ENCODE measurements at places on chromosomes 4 and X.

DNA sequence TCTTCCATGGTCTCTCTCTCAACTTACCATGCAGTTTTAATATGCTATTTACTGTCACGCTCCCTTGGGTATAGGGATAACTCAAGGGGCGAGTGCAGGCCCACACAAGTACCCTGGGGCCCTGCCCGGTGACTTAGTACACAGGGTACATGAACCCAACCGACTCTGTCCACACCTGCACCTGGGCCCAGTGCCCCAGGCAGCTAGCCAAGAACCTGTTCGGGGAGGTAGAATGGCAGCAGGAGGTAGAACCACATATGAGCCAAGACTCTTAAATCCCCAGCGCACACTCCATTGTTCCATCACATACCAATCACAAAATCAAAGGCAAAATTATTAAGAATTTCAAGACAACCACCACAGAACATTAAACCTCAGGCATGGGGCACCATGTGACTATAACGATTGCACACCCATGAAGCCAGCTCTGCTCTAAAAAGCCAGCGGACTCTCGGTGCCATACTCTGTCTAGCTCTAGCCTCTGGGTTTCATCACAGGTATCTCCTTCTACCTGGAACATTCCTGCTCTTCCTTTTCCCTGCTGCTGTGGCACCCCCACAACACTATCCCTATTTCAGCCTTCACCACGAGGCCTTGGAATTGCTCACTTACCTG, 14.6 kb downstream of the PHF8 start:
- DNase-seq, result no peak

DNA sequence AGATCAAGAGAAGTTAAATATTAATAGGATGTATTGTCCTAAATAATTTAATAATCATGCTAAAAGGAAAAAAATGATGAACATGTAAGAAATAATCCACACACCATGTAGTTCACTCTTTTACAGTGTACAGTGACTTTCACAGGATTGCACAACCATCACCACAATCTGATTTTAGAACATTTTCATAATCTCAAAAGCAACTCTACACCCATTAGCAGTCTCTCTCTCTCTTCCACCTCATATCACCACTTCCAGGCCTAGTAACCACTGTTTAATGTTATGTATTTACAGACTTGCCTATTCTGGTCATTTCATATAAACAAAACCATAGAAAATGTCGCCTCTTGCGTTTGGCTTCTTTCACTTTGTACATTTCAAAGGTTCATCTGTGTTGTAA, 153.4 kb downstream of the FSTL5 start:
- no peak for DNase-seq

DNA sequence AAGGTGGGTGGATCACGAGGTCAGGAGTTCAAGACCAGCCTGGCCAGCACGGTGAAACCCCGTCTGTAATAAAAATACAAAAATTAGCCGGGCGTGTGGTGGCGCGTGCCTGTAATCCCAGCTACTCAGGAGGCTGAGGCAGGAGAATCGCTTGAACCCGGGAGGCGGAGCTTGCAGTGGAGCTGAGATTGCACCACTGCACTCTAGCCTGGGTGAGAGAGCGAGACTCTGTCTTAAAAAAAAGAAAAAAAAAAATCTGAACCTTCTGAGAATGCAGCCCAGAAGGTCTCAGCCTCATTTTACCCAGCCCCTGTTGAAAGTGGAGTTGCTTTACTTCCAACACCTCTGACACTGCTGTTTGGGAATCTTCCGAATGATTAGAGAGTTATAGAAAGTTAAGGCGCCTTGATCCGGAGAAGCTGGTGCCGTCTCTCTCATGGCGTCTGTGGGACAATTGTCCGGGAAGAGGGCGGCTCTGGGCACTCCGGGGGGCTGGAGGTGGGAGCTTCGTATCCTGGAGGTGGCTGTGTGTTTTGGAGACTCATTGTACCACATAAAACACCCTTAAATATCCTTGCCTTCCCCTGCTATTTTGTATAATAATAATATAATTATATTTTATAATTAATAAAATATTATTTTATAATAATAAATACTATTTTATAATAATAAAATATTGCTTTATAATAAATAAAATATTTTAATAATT, 92.7 kb upstream of the PPP2R3B start:
- no peak for DNase-seq

- DNase-seq, result no peak
These were observed 70.8 kb upstream of the BCOR start for GRCh38 chrX:40168480-40169011.

- no peak for DNase-seq
These were observed 85.6 kb downstream of the CPE start for GRCh38 chr4:165464376-165464775.

GRCh38 chr4:123585111-123585510, 188.5 kb downstream of the SPRY1 start:
- DNase-seq, result no peak

GRCh38 chr4:175469514-175469913, 342.6 kb downstream of the GPM6A start:
- no peak for DNase-seq

GRCh38 chr4:176448761-176449160, 129.0 kb downstream of the SPCS3 start:
- no peak for DNase-seq

- DNase-seq, result no peak
These were observed 417.4 kb upstream of the FAT1 start for GRCh38 chr4:187141101-187141500.

- no peak for DNase-seq
These were observed 72.3 kb downstream of the PAK3 start for GRCh38 chrX:111168314-111168713.

DNA sequence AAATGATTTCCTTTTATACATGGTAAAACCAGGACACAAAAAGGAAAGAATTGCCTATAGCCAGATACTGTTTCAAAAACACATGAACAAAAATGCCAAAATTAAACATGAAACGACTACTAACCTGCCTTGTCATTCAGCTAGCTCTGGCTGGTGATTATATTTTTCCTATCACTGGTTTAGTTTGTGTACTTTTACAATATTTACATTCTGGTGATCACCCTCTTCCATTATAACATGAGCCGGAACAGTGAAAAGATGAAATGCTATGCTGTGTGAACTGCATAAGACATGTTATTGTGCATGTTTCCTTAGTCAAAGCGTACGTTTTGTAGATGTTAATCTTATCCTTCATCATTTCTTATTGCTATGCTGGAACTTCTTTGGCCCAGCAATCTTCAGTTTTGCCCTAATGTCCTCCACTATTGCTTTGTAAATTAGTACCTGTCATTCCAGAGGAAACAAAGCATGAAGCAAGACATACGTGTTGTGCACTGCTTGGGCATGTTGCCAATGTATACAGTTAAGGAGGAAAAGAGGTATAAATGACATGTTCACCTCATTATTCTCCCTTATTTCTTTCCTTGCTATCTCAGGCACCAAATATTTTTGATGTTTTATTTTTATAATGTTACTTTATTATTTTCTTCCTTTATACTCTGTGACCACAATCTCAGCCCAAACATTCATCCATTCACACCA, 386.3 kb downstream of the ARHGAP24 start:
- no peak for DNase-seq

- peak; percentile 5 for DNase-seq
These were observed 100.8 kb downstream of the SPIN4 start for GRCh38 chrX:63250253-63250868.
